ENCODE measurements at places on chromosomes 2 and 18.
A peak's percentile ranks its signal among the peaks of the same experiment; 100 is the strongest.

DNA sequence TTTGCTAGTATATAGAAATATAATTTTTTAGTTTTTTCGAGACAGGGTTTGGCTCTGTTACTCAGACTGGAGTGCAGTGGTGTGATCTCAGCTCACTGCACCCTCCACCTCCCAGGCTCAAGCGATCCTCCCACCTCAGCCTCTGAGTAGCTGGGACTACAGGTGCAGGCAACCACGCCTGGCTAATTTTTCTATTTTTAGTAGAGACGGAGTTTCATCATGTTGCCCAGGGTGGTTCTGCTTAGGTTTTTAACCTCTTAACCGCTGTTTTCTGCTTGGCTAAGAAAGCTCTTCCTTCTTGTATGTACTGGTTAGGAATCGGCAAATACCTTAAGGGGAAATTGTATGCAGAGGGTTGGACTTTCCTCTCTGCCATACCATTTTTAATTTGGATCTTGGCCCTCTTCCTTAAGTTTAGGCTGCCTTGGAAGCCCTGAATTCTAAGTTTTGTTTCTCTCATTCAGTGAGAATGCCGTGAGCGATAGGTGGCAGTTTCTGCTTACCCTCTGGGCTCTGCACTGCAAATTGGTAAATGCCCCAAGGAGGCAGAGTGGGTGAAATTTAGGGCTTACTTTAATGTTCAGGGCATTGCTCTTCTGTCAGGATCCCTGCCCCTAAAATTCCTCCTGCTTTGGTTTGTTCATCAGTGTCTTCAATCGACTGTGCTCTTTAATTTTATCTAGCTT lies 32.3 kb downstream of the EML6 start:
- no peak for DNase-seq

- no peak for DNase-seq
Measured at GRCh38 chr2:146246736-146247523, 1597.9 kb upstream of the ACVR2A start.

DNA sequence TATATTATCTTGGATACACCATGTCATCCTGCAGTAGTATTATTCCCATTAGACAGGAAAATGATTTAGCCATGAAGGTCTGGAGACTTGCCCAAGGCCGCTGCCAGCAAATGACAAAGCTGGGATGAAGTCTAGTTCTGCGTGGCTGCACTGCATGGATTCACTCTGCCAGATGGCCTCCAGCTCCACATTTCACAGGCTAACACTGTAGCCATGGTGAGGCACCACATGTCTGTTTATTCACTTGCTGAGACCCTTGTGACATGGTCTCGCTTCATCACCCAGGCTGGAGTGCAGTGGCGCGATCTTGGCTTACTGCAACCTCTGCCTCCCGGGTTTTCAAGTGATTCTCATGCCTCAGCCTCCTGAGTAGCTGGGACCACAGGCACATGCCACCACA lies 31.5 kb upstream of the SCG2 start:
- no peak for DNase-seq

- DNase-seq = no peak
Measured at GRCh38 chr2:236636714-236637470, 67.3 kb downstream of the ACKR3 start.

DNA sequence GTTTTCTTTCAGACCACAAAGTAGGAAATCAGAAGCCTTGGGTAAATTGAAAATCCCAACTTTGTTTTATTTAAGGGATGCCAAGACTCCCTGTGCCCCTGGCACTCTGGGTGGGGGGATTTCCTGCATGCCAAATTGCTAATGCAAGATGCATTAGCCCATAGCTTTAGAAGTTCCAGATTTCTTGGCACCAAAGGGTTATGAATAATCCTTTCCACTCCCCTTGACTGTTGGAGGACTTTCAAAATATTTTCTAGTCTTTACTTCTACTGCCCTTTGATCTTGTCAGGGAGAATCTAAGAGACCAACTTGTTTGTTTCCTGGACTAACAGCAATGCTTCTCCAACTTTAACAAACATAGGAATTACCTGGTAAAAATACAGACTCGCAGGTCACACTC lies 81.8 kb upstream of the TGIF1 start:
- DNase-seq = peak; percentile 47

DNA sequence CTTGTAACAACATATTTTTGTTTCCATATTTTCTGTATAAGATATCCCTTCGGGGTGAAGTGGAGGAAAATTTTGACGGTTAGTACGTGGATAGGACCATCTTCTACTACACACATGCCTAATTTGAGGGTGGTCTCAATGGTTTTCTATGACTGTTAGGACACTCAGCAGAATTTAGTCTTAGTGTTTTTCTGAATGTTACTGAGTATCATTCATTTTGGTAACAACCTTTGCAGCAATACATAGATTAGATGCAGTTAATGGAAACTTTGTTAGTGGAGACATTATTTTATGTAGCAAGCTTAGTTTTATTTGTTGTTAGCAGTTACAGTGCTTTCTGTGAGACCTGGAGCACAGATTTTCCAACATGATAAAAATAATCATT lies 1.6 kb downstream of the ITGAV start:
- no peak for DNase-seq

DNA sequence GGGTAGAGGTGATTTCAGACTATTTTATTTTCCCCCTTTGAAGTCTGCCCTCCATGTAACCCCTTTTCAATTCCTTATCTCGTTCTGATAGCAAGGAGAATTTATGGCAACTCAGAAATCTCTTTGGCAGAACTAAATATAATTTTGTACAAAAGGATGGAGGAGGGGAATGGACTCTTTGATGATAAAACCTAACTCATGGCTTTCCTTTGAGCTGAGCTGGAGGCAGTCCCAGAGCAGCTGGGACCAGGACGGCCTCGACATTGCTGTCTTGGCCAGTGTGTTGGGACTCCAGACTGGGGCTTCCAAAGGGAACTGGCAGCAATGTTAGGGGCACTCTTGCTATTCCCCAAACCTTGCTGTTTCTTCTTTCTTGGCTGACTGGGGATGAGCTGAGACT lies 47.7 kb downstream of the PAX8 start:
- DNase-seq = no peak

DNA sequence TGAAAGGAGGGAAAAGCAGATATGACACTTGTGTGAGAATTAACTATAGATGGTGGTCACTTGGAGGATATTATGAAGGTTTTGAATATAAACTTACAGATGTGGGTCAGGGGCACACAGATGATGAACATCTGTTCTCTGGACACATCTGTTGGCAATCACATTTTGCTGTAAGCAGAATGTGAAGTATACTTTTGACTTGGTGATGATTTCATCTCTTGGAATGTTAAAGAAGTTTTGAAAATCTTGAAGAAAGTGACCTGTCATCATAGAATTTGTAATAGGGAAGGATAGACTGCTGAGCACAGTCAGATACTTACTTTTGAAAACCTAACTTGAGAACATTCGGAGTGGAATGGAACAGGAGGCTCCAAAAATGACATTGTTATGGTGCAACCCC lies 40.2 kb downstream of the PIKFYVE start:
- peak; percentile 24 for DNase-seq

GRCh38 chr18:44837482-44838180 lies 156.9 kb downstream of the SETBP1 start:
- DNase-seq = no peak

- DNase-seq = no peak
Measured at GRCh38 chr2:240236217-240237111, 96.0 kb upstream of the OTOS start.

DNA sequence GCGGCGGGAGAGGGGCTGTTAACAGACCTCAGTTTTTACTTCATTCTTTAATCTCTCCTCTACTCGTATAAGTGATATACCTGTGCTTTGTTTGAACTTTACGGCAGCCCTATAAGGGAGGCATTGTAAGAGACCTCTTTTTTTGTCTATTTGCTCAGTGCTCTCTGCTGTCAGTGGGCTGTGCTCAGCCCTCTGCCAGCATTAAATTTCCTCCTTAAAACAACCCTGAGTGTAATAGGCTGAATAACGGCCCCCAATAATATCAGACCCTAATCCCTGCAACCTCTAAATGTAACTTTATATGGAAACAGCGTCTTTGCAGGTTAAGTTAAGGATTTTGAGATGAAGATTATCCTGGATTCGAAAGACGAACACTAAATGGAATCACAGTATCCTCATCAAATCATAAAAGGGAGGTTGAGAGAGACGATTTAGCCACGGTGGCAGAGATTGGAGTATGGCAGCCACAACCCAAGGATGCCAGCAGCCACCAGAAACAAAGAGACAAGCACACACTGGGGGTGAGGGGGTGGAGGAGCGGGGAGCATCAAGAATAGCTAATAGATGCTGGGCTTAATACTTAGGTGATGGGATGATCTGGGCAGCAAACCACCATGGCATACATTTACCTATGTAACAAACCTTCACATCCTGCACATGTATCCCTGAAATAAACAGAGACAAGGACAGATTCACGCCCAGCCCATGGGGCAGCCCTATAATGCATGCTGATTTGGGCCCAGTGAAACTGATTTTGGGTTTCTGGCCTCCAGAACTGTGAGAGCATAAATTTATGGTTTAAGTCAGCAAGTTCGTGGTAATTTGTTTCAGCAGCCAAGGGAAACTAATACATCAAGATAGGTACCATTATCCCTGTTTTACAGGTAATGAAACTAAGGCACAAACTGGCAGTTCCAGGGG lies 894 bp upstream of the FARSB start:
- DNase-seq = peak; percentile 15

- no peak for DNase-seq
Measured at GRCh38 chr2:30808695-30809094, 1.4 kb upstream of the CAPN13 start.

DNA sequence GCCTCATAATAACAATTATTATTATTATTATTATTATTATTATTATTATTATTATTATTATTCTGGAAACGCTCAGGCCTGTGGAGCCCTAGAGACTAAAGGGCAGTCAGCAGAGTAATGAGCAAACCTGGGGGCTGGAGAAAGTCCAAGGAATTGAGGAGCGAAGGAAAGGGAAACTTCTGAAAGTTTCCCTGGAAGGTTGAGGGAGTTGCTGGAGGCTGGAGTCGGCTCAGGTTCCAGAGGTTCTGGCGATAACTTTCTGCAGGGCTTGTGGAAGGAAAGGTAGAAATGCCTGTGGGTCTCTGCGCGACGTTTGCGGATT lies 9.2 kb downstream of the POU3F3 start:
- DNase-seq = no peak

All from AG20443 (cell line).